Activated naive CD8-positive, alpha-beta T cell treated with anti-CD3 and anti-CD28 coated beads, Interleukin-2, amount 50 U/mL, for 24 hours (primary cell): ENCODE measurements at places on chromosomes 1 and 21.

DNA sequence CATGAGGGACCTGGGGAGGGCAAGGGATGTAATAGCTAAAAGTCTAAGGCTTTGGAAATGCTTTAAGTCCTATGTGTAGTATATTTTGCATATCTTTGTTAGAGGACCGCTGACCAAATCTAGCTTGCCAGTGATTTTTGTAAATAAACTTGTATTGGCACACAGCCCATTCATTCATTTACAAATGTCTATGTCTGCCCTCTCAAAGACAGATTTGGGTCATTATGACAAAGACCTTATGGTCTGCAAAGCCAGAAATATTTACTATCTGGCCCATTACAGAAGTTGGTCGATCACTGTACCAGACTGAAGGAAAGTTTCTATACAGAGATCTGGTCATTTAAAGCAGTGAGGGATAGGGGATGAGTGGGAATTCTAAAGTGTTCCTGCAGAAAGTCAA, 120.1 kb upstream of the RAVER2 start:
- peaks cover 2% of the 10 kb centered on the region for H3K27me3 ChIP-seq
- peaks cover 14% of the 10 kb centered on the region for H3K4me1 ChIP-seq
- H3K27ac ChIP-seq, result no peak overlapping the region

GRCh38 chr1:3350506-3351261, 103.8 kb upstream of the ARHGEF16 start:
- no peak for DNase-seq
- no peak overlapping the region for H3K27ac ChIP-seq
- no peak overlapping the region for H3K4me3 ChIP-seq
- peaks cover 3% of the 10 kb centered on the region for H3K27me3 ChIP-seq
- H3K4me1 ChIP-seq, result peaks cover 2% of the 10 kb centered on the region

- H3K36me3 ChIP-seq, result no peaks in the 10 kb centered on the region
- no peaks in the 10 kb centered on the region for H3K4me1 ChIP-seq
- H3K27me3 ChIP-seq, result peaks cover 15% of the 10 kb centered on the region
- no peak overlapping the region for H3K27ac ChIP-seq
- no peak for DNase-seq
Measured at GRCh38 chr1:208160259-208160819, 83.8 kb downstream of the PLXNA2 start.

GRCh38 chr21:15233611-15234010, 168.8 kb upstream of the NRIP1 start:
- H3K4me1 ChIP-seq, result no peaks in the 10 kb centered on the region
- H3K27ac ChIP-seq, result no peak overlapping the region

- peaks cover 15% of the 10 kb centered on the region for H3K4me1 ChIP-seq
- no peaks in the 10 kb centered on the region for H3K27me3 ChIP-seq
- no peak overlapping the region for H3K27ac ChIP-seq
Measured at GRCh38 chr21:45535341-45536081, 6.7 kb downstream of the SLC19A1 start.

DNA sequence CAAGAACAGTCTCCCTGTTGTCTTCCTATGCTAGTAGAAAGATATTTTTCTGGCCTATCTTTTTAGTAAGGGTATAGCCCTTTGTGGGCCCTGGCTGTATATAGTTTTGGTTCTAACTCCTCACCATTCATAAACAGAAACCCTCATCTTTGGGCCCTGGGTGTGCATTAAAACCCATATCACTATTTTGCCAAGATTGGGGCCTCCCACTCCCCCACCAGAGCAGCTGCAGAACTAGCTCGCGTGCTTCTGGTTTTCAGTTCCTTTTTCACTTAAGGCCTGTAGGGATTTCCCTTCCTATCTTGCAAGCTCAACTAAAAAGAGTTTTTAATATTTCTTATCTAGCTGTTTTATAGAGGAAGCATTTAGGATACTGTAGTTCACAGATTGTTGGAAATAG, 106.4 kb downstream of the RGL1 start:
- peaks cover 40% of the 10 kb centered on the region for H3K4me1 ChIP-seq
- no peaks in the 10 kb centered on the region for H3K27me3 ChIP-seq
- H3K36me3 ChIP-seq, result peaks cover 1% of the 10 kb centered on the region
- no peak overlapping the region for H3K4me3 ChIP-seq

GRCh38 chr1:212473729-212474128, 41.0 kb downstream of the NENF start:
- no peak for DNase-seq
- no peaks in the 10 kb centered on the region for H3K36me3 ChIP-seq
- no peak overlapping the region for H3K27ac ChIP-seq
- H3K4me1 ChIP-seq, result peaks cover 24% of the 10 kb centered on the region
- H3K27me3 ChIP-seq, result peaks cover 9% of the 10 kb centered on the region

DNA sequence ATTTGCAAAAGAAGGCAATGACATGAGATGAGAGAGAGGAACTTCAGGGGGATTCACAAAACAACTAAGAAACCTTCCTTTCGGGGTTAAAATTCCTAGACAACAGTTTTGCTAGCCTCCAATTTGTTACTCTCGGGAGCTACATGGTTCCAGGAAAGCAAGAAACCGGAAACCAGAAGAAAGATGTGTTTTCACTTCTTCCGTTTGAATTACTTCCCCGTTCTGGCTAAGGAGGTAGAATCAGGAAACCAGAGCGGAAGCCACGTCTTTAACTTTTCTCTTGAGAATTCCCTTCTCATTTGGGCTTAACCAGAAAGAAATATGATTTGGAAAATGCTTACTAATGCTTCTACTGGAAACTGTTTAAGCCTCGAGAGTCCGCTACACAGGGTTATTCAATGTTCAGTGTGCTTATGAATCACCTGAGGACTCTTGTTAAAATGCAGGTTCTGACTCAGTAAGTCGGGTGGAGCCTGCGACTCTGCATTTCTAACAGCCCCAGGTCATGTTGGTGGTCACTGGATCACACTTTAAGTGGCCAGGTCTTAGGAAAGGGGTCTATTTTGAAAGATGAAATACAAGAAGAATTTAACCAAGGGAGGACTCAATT, 43.5 kb upstream of the MCOLN3 start:
- H3K36me3 ChIP-seq, result no peaks in the 10 kb centered on the region
- H3K27ac ChIP-seq, result no peak overlapping the region
- DNase-seq, result peak; percentile 8

- H3K27ac ChIP-seq, result peak overlapping the region; percentile 46
- DNase-seq, result peak; percentile 53
- H3K4me3 ChIP-seq, result no peak overlapping the region
- H3K4me1 ChIP-seq, result peaks cover 32% of the 10 kb centered on the region
- peaks cover 3% of the 10 kb centered on the region for H3K27me3 ChIP-seq
Measured at GRCh38 chr1:234893725-234894630, 234.7 kb downstream of the TOMM20 start.

DNA sequence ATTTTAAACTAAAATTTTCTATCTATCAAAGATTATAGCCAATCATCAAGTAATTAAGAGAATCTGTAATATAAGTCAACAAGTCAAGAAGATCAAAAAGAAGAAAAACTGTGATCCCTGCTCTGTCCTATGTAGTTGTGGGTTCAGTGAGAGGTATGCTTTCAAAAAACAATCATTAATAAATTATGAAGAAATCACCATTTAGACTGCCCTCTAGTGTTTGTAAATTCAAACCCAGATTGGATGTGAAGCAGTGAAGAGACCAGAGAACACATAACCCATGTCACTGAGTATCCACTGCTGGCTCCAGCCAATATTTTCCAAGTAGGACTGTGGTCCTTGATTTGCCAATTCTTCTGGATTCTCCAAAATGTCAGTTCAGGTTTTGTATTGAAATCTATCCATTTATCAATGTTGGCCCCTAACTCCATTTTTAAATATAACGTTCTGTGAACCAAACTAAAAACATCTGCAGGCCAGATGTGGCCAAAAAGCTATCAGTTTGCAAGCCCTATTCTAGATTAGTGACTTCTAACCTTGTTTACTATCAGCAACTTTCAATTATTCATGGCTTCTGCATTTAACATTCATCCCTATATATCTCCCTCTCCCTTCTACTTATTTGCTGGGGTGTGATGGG, 467.5 kb upstream of the CXADR start:
- H3K36me3 ChIP-seq, result no peaks in the 10 kb centered on the region
- no peak for DNase-seq
- H3K27me3 ChIP-seq, result no peaks in the 10 kb centered on the region

DNA sequence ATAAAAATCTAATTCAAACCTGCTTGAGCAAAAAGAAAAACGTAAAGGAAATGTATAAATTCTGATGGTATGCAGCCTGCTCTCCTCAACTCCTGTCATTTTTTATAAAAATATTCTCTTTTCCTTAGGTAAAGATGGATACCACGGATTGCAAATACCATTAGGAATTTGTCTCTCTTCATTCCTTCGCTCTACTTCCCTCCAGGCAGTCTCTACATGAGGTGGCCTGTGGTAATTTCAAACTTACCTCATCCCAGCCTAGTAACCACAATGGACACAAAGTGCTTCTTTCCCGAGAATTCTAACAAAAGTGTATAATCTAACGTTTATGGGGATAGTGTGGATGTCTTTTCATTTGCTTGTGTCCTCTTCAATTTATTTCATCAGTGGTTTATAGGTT, 239.5 kb upstream of the LRRC7 start:
- H3K4me3 ChIP-seq, result no peak overlapping the region
- no peaks in the 10 kb centered on the region for H3K36me3 ChIP-seq
- DNase-seq, result no peak
- H3K4me1 ChIP-seq, result no peaks in the 10 kb centered on the region

GRCh38 chr1:11888877-11889208, 30.1 kb upstream of the NPPB start:
- no peak overlapping the region for H3K4me3 ChIP-seq
- H3K27ac ChIP-seq, result no peak overlapping the region
- no peak for DNase-seq
- H3K36me3 ChIP-seq, result no peaks in the 10 kb centered on the region

DNA sequence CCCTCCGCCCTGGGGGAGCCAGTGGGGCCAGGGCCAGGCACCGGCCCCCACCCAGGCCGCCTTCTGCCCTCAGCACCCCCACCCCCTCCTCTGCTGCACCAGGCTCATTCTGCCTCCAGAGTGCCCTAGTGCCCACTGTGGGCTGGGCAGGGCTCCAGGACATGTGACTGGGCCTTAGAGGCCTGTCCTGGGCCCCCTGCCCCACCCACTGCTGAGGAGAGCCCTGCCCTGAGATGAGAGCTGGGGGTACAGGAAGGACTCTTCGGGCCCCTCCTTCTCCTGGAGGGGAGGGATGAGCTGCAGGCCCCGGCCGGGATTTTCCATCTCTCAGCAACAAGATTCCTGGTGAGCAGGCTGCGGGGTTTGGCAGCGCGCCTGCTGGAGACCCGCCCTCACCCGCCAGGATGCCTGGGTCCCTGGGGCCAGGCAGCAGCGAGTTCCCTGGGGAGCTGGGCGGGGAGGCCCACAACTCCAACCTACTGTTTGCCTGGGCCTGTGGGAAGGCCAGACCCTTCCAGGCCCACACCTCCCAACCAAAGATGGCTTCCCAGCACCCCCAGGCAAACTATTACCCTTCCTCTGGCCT, 14.0 kb downstream of the AHDC1 start:
- no peaks in the 10 kb centered on the region for H3K4me1 ChIP-seq
- no peaks in the 10 kb centered on the region for H3K27me3 ChIP-seq
- no peak for DNase-seq
- H3K27ac ChIP-seq, result no peak overlapping the region
- no peak overlapping the region for H3K4me3 ChIP-seq

DNA sequence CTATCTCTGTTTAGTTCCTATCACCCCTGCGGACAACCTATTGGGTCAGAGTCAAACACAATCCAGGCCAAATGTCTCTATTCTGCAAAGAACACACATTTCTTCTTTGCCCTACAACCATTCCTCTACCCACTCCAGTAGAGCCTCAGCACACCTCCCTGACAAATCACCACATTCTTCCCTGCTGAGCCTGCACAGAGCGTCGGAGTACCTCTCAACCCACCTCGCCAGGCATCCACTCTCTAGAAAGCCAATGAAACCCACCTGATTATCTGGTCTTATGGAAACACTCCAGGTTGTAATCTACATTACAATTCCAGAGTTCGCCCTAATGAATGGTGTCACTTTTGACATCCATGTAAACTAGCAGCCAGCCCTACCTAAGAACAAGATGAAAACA, 47.1 kb downstream of the RGS5 start:
- H3K4me1 ChIP-seq, result no peaks in the 10 kb centered on the region
- H3K4me3 ChIP-seq, result no peak overlapping the region
- H3K36me3 ChIP-seq, result peaks cover 3% of the 10 kb centered on the region
- H3K27ac ChIP-seq, result no peak overlapping the region
- DNase-seq, result no peak

- no peak overlapping the region for H3K27ac ChIP-seq
- H3K4me1 ChIP-seq, result no peaks in the 10 kb centered on the region
- no peaks in the 10 kb centered on the region for H3K36me3 ChIP-seq
- H3K27me3 ChIP-seq, result no peaks in the 10 kb centered on the region
Measured at GRCh38 chr1:4694492-4694891, 40.1 kb downstream of the AJAP1 start.

DNA sequence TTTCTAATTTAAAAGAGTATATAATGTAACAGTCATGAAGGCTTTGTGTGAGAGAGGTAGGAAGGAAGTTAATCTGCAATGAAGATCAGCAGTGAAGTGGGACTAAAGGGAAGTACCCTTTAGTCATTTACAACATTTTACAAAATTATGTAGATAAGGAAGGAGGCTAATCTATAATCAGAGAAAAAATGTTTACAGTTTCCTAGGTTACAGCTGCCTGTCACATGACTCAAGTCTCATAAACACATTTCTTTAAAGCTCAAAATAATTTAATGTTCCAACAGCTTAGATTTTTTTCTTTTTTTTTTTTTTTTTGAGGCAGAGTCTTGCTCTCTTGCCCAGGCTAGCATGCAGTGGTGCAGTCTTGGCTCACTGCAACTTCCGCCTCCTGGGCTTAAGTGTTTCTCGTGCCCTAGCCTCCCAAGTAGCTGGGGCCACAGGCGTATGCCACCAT, 26.2 kb upstream of the CAP1 start:
- H3K4me3 ChIP-seq, result no peak overlapping the region
- H3K27ac ChIP-seq, result no peak overlapping the region
- H3K36me3 ChIP-seq, result no peaks in the 10 kb centered on the region
- no peak for DNase-seq
- no peaks in the 10 kb centered on the region for H3K27me3 ChIP-seq
- peaks cover 16% of the 10 kb centered on the region for H3K4me1 ChIP-seq

- H3K27me3 ChIP-seq, result no peaks in the 10 kb centered on the region
- no peak overlapping the region for H3K4me3 ChIP-seq
- H3K36me3 ChIP-seq, result peaks cover 26% of the 10 kb centered on the region
Measured at GRCh38 chr1:183554577-183554976, 35.7 kb downstream of the NCF2 start.

GRCh38 chr1:169361281-169361680, 6.3 kb downstream of the NME7 start:
- no peaks in the 10 kb centered on the region for H3K27me3 ChIP-seq
- no peak for DNase-seq
- no peak overlapping the region for H3K4me3 ChIP-seq
- peaks cover 32% of the 10 kb centered on the region for H3K4me1 ChIP-seq
- no peak overlapping the region for H3K27ac ChIP-seq

- no peaks in the 10 kb centered on the region for H3K36me3 ChIP-seq
- no peak overlapping the region for H3K4me3 ChIP-seq
- no peak for DNase-seq
- no peak overlapping the region for H3K27ac ChIP-seq
- no peaks in the 10 kb centered on the region for H3K27me3 ChIP-seq
- H3K4me1 ChIP-seq, result no peaks in the 10 kb centered on the region
Measured at GRCh38 chr1:8293641-8294169, 24.2 kb upstream of the SLC45A1 start.
